ENCODE measurements at places on chromosomes 5 and 9.

DNA sequence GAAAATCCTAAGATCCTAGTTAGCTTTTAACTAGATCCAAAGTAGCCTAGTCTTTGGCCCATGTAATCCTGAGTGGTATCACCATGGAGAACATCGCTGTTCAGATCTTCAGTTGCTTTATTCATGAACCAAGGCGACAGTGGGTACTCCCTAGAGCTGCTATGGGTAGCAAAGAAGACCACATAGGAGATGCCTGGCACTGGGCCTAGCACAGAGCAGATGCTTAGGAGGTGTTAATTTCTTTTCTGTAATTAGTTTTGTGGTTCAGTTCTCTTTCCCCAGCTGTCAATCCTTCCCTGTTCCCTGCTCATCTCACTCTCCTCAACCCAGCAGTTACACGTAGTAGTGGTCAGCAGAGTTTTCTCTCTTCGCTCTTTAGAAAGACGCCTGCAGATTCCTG, 9.3 kb downstream of the CAST start:
- DNase-seq = no peak
- H3K27ac ChIP-seq = no peak overlapping the region
- no peaks in the 10 kb centered on the region for H3K36me3 ChIP-seq
- H3K4me1 ChIP-seq = peaks cover 6% of the 10 kb centered on the region
- no peaks in the 10 kb centered on the region for H3K27me3 ChIP-seq

GRCh38 chr5:168663276-168664004, 84.3 kb upstream of the PANK3 start:
- H3K36me3 ChIP-seq = no peaks in the 10 kb centered on the region
- no peaks in the 10 kb centered on the region for H3K27me3 ChIP-seq
- H3K4me1 ChIP-seq = no peaks in the 10 kb centered on the region
- H3K4me3 ChIP-seq = no peak overlapping the region

DNA sequence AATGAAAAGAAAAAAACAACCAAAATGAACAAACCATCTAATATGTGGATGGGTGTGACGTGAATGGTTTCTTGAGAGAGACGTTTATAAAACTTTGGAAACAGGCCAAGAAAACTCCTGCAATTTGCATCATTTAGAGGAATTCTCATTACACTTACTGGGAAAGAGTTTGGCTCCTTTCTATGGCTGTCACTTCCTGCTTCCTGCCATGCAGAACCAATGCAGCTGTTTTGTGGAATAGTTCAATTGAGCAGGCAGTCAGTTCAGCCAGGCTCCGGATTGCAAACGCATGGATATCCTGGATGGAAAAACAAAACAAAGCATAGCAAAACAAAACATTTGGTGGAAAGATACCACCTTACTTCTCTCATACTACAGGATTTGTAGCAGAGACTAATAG, 36.6 kb downstream of the FAM114A2 start:
- no peak overlapping the region for H3K4me3 ChIP-seq
- H3K27ac ChIP-seq = no peak overlapping the region
- no peaks in the 10 kb centered on the region for H3K36me3 ChIP-seq
- no peaks in the 10 kb centered on the region for H3K27me3 ChIP-seq
- H3K4me1 ChIP-seq = no peaks in the 10 kb centered on the region

GRCh38 chr5:60820593-60821487, 23.2 kb downstream of the ELOVL7 start:
- H3K4me1 ChIP-seq = no peaks in the 10 kb centered on the region
- no peaks in the 10 kb centered on the region for H3K36me3 ChIP-seq
- no peak for DNase-seq
- H3K4me3 ChIP-seq = no peak overlapping the region
- H3K27ac ChIP-seq = no peak overlapping the region

DNA sequence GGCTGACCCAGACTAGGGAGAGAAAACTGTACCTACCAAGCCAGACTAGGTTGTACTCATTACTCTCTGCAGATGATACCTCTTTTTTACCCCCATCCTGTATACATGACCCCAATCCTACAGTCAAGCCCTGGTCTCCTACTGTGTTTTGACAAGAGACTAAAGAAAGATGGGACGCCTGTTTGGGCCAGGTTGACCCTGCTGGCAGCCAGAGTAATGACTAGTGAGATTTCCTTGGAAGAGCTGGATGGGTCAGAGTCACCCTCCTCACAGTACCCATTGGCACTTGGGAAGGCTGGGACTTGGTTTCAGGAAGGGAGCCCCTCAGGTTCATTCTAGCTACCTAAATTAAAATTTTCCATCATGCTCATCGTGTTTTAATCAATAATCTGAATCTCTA, 89.7 kb upstream of the NR4A3 start:
- peaks cover 22% of the 10 kb centered on the region for H3K27me3 ChIP-seq
- H3K36me3 ChIP-seq = no peaks in the 10 kb centered on the region
- no peak overlapping the region for H3K4me3 ChIP-seq
- no peak overlapping the region for H3K27ac ChIP-seq

GRCh38 chr5:157556615-157557418, 18.8 kb downstream of the ADAM19 start:
- no peak overlapping the region for H3K4me3 ChIP-seq
- H3K36me3 ChIP-seq = peaks cover 70% of the 10 kb centered on the region
- peak overlapping the region; percentile 88 for H3K27ac ChIP-seq
- no peaks in the 10 kb centered on the region for H3K27me3 ChIP-seq
- DNase-seq = no peak
- peaks cover 56% of the 10 kb centered on the region for H3K4me1 ChIP-seq

- H3K4me3 ChIP-seq = no peak overlapping the region
- H3K27me3 ChIP-seq = no peaks in the 10 kb centered on the region
- H3K27ac ChIP-seq = no peak overlapping the region
- peaks cover 7% of the 10 kb centered on the region for H3K4me1 ChIP-seq
- H3K36me3 ChIP-seq = no peaks in the 10 kb centered on the region
- DNase-seq = no peak
These were observed 90.5 kb downstream of the ANKH start for GRCh38 chr5:14781106-14781505.

DNA sequence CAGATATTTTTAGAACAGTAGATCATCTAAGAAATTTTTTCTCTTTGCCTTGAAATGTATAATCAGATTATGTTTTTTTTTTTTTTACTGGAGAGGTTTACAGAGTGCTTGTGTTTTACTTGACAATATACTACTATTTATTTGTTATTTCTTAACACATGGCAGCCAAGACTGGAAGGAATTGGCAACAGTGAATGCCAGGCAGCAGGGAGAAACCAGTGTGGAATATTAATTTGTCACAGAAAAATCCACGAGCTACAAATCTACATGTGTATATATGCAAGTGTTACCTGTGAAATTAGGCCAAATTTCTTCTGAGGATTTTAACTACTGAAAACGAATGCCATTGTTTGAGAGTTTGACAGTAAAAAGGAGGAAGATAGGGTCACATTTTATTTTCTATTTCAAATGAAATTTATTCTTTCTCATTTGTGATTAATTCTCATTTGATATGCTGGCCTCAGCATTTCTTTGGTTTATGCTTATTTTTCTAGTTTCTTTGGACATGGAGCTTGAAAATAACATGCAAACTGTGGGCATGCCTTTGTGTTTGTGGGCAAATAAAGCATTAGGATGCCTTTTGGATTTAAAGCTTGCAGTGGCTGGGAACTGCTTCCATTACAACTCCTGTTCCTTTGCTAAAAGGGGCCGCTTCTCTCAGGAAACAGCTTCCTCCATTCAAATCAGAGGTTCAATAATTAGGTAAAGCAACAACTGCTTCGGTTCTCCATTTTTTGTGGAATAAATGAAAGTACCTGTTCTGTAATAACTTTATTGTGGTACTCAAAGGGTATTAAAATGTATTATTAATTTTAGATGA, 39.0 kb upstream of the ZFYVE16 start:
- H3K4me3 ChIP-seq = no peak overlapping the region
- no peaks in the 10 kb centered on the region for H3K4me1 ChIP-seq
- DNase-seq = no peak
- no peaks in the 10 kb centered on the region for H3K27me3 ChIP-seq

DNA sequence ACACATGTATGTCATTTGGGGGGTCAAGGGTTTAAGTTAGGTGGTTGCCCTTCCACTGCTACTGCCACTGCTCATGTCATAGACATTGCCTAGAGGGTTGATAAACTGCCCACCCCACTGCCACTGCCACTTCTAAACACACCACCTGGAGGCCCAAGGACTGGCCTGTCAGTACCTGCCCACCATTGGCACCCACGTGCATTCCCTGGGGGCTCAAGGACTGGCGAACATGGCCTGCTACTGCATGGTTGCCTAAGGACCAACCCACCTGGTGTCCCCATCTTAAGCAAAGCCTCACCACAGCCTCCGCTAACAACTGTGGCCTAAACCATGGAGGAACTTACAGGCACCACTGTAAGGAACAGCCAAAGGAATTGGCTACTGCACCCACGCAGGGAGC, 185.6 kb upstream of the TLX3 start:
- no peaks in the 10 kb centered on the region for H3K27me3 ChIP-seq
- no peaks in the 10 kb centered on the region for H3K4me1 ChIP-seq
- no peak overlapping the region for H3K27ac ChIP-seq
- H3K4me3 ChIP-seq = no peak overlapping the region
- H3K36me3 ChIP-seq = no peaks in the 10 kb centered on the region
